M059J (cell line): ENCODE measurements at places on chromosomes 5 and 9.

DNA sequence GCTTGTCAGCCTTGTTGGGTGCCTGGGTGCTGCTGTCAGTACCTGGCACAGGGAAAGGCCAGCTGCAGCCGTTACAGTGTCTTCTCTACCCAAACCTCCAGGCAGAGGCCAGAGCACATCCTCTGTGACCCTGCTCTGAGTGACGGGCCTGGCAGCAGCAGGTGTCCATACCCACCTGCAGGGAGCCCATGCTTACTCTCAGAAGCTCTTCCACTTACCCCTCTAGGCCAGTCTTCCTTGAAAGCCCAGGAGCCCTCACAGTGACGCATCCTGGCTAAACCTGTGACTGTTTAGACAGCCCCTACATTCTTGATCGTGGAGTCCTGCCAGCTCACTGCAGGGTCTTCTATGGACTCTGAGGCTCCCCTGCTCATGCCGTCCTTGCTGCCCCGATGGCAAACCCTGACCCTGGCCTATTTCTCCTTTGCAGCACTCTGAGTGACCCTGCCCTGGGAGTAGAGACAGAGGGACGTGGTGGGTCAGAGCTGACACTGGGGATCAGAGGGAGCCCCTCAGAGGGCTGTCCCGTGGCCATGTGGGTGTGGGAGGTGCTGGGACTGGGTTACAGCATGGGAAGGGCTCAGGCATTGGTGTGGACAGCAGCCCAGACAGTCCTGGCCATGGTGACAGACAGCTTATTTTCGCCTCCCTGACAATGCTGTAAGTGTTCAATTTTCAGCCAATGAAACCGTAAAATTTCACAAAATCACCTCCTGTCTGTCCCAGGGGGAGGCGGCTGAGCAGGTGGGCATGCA, 67.6 kb upstream of the RNF130 start:
- no peak for DNase-seq

- no peak for DNase-seq
These were observed 75.5 kb downstream of the RAI14 start for GRCh38 chr5:34731435-34732232.

- DNase-seq = peak; percentile 5
These were observed 440.5 kb upstream of the SGCD start for GRCh38 chr5:155886311-155887031.

GRCh38 chr9:33620738-33621439, 96.8 kb downstream of the ANKRD18B start:
- peak; percentile 82 for DNase-seq

DNA sequence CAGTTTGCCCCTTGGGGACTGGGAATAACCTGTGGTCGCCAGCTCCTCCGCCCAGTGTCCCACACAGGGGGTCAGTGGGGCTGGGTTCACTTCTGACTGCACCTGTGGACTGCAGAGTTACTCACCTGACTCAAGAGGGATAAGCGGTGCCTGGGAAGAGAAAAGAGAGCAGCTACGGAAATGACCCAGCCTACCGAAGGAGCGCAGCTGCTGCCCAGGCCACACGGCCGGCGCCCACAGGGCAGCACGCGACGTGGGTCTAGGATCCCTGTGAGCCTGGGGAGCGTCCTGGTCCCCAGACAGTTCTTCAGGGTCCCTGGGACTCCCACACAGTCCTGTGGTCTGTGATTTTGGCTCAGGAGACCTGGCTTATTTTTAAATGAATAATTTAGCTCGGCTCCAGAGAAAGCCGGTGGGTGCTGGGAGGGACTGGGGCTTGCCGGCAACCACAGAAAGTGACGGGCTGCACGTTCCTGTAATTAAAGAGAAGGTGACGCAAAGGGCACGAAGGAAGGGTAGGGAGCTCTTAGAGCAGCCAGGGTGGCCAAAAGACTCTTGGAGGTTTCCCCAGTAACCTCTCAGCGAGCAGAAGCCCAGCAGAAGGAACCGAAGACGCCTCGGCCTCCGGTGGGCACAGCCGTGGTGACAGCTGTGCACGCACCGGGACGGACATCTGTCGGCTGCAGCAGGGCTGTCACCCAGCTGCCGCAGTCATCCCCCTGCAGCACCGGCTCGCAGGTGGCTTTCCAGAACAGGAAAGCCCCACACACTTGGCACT, 97.5 kb upstream of the FCN2 start:
- no peak for DNase-seq

DNA sequence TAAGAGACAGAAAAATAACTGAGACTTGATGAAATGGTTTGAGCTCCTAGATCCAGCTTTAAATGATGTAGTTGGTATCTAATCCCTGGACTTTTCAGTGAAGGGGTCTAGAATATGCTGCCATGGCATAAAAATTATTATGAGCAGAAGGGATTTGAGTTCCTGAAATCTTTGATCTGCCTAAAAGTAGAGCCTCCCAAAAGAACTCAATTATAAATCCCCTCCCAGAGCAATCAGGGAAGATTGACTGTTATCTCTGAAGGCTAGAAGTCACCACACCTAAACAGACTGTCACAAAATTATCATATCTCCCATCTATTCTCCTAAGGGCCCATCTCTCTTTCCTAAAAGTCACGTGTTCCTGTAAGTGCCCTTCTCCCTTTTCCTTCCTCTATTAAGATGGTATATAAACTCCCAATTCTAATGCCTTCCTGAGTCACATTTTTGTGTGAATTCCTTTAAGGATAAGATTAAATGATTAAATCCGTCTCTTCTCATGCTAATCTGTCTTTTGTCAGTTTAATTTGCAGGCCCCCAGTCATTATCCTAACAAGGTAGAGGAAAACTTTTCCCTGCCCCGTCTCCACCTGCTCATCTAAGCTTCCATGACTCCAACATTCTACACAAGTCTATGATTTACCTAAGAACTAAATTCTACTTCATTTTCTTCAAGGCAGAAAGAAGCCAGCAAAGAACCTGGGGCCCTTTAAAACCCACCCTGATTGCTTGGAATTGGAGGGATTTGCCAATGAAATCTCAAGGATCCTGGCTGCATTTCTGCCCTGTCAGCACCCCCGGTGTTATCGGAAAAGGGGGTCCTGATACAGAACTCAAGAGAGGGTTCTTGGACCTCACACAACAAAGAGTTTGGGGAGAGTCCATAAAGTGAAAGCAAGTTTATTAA, 47.1 kb upstream of the PWWP2A start:
- DNase-seq = no peak

- DNase-seq = no peak
These were observed 254.6 kb downstream of the TMEM167A start for GRCh38 chr5:82822634-82822927.

GRCh38 chr5:141513627-141514329, 24.9 kb downstream of the PCDHGC5 start:
- peak; percentile 98 for DNase-seq

GRCh38 chr5:179819296-179820126, 1.2 kb upstream of the SQSTM1 start:
- peak; percentile 91 for DNase-seq

- no peak for DNase-seq
These were observed 19.3 kb upstream of the CLPTM1L start for GRCh38 chr5:1364211-1364610.

- peak; percentile 54 for DNase-seq
These were observed 2.8 kb downstream of the NPR3 start for GRCh38 chr5:32713770-32714381.

DNA sequence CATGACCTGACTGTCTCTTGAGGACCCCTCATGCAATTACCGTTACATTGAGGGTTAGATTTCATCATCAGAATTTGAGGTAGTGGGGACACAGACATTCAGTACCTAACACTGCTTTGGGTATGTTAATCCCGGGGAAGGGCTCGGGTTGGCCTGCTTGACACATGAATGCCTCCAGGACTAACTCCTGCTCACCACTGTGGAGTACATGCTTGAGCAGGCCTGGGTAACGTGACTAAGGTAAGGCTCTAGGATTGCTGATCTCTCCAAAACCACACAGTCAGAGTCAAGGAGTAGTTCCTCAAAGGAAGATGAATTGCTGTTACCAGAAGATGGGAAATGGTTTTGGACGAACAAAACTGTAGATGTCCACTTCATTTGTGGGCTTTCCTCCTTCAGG, 376.3 kb upstream of the ZNF462 start:
- DNase-seq = no peak

DNA sequence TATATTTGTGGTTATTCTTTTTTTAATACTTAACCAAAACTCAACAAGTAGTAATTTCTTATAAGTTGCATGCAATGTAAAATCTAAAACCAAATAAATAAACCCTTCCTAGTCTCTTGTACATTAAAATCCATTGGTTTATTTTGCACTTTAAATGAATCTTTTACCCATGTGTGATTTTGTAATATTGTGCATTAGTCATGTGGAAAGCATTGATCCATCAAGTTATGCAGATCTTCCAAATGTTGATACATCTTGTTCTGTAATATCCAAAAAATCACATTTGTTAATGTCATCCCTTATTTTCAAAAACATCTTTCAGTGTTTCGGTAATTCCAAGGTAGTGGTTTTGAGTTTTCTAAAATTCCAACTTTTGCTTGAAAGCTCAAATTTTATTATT, 63.3 kb downstream of the CWC27 start:
- no peak for DNase-seq

- DNase-seq = no peak
These were observed 167.6 kb upstream of the FSTL4 start for GRCh38 chr5:133779828-133780475.

DNA sequence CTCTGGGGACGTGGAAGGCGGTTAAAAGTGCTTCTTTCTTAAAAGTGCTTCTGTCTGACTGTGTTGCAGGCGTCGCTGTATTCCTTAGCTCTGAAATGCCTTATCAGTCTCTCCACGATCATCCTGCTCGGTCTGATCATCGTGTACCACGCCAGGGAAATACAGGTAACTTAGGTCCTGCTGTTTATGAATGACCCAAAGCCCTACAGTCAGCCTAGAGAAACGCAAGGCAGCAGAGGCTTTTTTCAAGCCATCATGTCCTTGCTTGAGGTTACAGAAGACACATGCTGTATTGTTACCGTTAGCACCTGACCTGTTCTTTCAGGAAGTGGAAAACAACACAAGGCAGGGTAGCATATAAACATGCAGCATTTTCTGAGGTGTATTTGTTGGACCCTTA, 2.0 kb downstream of the KCNN2 start:
- no peak for DNase-seq

- DNase-seq = no peak
These were observed 1.6 kb upstream of the NKX2-5 start for GRCh38 chr5:173236531-173237142.

GRCh38 chr5:42351956-42352355, 71.3 kb upstream of the GHR start:
- DNase-seq = no peak

DNA sequence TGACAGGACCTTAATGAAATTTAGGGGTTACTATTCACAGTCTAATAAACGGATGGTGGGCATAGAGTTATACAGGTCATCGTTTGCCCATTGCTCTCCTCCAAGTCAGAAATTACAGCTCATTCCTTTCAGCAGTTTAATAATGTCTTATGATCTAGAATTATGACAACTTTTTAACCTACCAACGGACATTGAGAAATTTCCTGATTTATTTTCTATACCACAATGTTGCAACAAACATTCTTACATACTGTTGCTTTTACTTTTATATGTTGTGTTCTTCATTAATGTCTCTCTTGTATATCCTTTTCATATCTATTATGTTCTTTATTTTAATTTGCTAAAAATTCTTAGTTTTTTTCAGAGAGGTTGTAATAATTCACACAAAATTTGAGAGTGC, 152.8 kb upstream of the PRLR start:
- no peak for DNase-seq

DNA sequence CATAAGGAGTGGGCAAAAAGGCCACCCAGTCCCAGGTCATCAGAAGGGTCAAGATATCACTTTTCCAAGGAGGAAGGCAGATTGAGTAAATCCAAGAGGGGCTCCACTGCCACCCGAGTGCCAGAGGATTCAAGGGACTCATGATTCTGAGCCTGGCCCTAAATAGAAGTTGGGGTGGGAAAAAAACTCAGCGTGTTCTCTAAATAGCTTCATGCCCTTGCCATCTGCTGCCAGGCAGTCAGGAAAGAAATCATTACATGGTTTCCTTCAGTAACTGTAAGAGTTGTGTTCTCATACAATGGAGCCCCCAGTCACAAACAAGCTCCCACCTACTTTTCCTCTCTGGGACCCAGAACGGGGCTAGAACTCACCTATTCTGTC, 37.2 kb downstream of the SAR1B start:
- DNase-seq = no peak

- no peak for DNase-seq
These were observed 235.0 kb downstream of the GOLPH3 start for GRCh38 chr5:31939151-31939550.
